Cardiac atrium fibroblast (primary cell): ENCODE measurements at places on chromosomes 2 and 18. TPM values are rescaled to one million over a fixed set of nuclear protein-coding genes. Genes with fewer than 3 reads are reported as not detected.

Gene SERPINB2
- not detected in 2 replicates for total RNA-seq

Gene KCNG2
- total RNA-seq = 2.3 and 9.7 TPM in 2 replicates

Gene CXCR1
- total RNA-seq = not detected in 2 replicates

Gene LTBP1
- total RNA-seq = 105 and 127 TPM in 2 replicates

Gene DSG4
- total RNA-seq = not detected in 2 replicates

Gene BMP10
- total RNA-seq = not detected in 2 replicates

Gene C2orf80
- not detected in 2 replicates for total RNA-seq

Gene TLX2
- not detected in 2 replicates for total RNA-seq

Gene CNDP1
- not detected in 2 replicates for total RNA-seq

Gene SLC1A4
- total RNA-seq = 20.9 and 22.9 TPM in 2 replicates

Gene CREG2
- total RNA-seq = 0.36 and 0.65 TPM in 2 replicates

Gene CENPA
- 1.6 and 3.6 TPM in 2 replicates for total RNA-seq

Gene MAP3K19
- total RNA-seq = not detected in 2 replicates

Gene RAB6C
- total RNA-seq = not detected in 2 replicates

Gene ZBTB7C
- 0.16 TPM in 1 of 2 replicates, not detected in the other for total RNA-seq

Gene ATRAID
- 148 and 204 TPM in 2 replicates for total RNA-seq

Gene AKAIN1
- not detected in 2 replicates for total RNA-seq

Gene STARD6
- total RNA-seq = not detected in 2 replicates

Gene MTCL1
- 11.3 and 19.3 TPM in 2 replicates for total RNA-seq

Gene L3MBTL4
- total RNA-seq = not detected in 2 replicates

Gene ASB18
- total RNA-seq = not detected in 2 replicates

Gene ARL5A
- total RNA-seq = 27.7 and 29.8 TPM in 2 replicates

Gene RESP18
- total RNA-seq = not detected in 2 replicates

Gene TEKT4
- total RNA-seq = not detected in 2 replicates

Gene TMEM131
- 15.3 and 29.5 TPM in 2 replicates for total RNA-seq

Gene MROH2A
- not detected in 2 replicates for total RNA-seq

Gene HOXD13
- total RNA-seq = not detected in 2 replicates

Gene MSTN
- total RNA-seq = not detected in 2 replicates

Gene ANO7
- 1.6 and 2.0 TPM in 2 replicates for total RNA-seq

Gene TP53I3
- 39.7 and 55.1 TPM in 2 replicates for total RNA-seq

Gene GYPC
- total RNA-seq = 73.3 and 110 TPM in 2 replicates

Gene ARHGAP28
- 1.1 and 1.6 TPM in 2 replicates for total RNA-seq

Gene PROM2
- total RNA-seq = under 0.01 TPM in 1 of 2 replicates, not detected in the other

Gene HNMT
- 19.8 and 34.7 TPM in 2 replicates for total RNA-seq

Gene LYPD6
- not detected in 2 replicates for total RNA-seq

Gene PRKAG3
- not detected in 2 replicates for total RNA-seq

Gene CNTNAP5
- not detected in 2 replicates for total RNA-seq
